Dermis microvascular lymphatic vessel endothelial cell (primary cell): ENCODE measurements at places on chromosomes 4 and X. TPM values are rescaled to one million over a fixed set of nuclear protein-coding genes. Genes with fewer than 3 reads are reported as not detected.

The STARD8 gene
- 20.0 and 44.5 TPM in 2 replicates for total RNA-seq

The GNRHR gene
- total RNA-seq, result not detected in 2 replicates

The ZMAT1 gene
- total RNA-seq, result 0.64 and 1.3 TPM in 2 replicates

The AMTN gene
- not detected in 2 replicates for total RNA-seq

The VCX2 gene
- total RNA-seq, result not detected in 2 replicates

The CLIC2 gene
- 11.2 and 15.6 TPM in 2 replicates for total RNA-seq

The FAM47A gene
- total RNA-seq, result not detected in 2 replicates

The CENPVL3 gene
- not detected in 2 replicates for total RNA-seq

The ASMT gene
- total RNA-seq, result not detected in 2 replicates

The CHRDL1 gene
- total RNA-seq, result under 0.01 TPM in 1 of 2 replicates, not detected in the other

The GPR34 gene
- not detected in 2 replicates for total RNA-seq

The ADRA2C gene
- under 0.01 and 0.13 TPM in 2 replicates for total RNA-seq

The ATXN3L gene
- not detected in 2 replicates for total RNA-seq

The FANCB gene
- total RNA-seq, result 1.8 and 3.6 TPM in 2 replicates

The BBS12 gene
- 4.3 and 4.4 TPM in 2 replicates for total RNA-seq

The KLKB1 gene
- 0.26 and 1.1 TPM in 2 replicates for total RNA-seq

The PAGE5 gene
- total RNA-seq, result not detected in 2 replicates

The DACH2 gene
- total RNA-seq, result not detected in 2 replicates

The P2RY8 gene
- total RNA-seq, result 0.13 and 0.76 TPM in 2 replicates
